ENCODE measurements at places on chromosomes 6 and 20. TPM values are rescaled to one million over a fixed set of nuclear protein-coding genes. Genes with fewer than 3 reads are reported as not detected.
A peak's percentile ranks its signal among the peaks of the same experiment; 100 is the strongest.

DNA sequence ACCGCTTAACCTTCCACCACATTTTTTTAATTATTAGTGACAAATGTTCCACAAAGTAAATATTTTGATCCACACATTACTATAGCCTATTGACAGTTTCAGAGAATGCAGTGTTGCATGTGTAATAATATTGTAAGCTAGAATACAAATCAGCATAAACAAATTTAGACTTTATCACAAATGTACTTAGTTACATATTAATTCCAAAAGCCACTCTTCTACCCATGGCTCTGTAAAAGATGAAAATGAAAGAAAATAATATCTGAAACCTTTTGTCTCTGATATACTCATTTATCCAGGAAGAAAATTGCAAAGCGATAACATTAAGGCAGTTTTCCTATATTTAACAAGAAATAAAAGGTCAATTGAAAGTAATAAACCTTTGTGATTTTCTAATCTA lies 954.0 kb upstream of the MAN1A1 start:
- H3K36me3 ChIP-seq: no peaks in the 10 kb centered on the region
- no peak overlapping the region for H3K4me3 ChIP-seq
- no peak overlapping the region for H3K27ac ChIP-seq
- H3K27me3 ChIP-seq: no peaks in the 10 kb centered on the region
- DNase-seq: no peak
- no peaks in the 10 kb centered on the region for H3K4me1 ChIP-seq

- H3K27me3 ChIP-seq: no peaks in the 10 kb centered on the region
- DNase-seq: no peak
- H3K27ac ChIP-seq: peak overlapping the region; percentile 18
- H3K36me3 ChIP-seq: no peaks in the 10 kb centered on the region
- peak overlapping the region; percentile 72 for H3K4me3 ChIP-seq
These were observed 94.4 kb upstream of the PRDM1 start for GRCh38 chr6:105991561-105992314.

- H3K27ac ChIP-seq: no peak overlapping the region
- no peak overlapping the region for H3K4me3 ChIP-seq
- H3K4me1 ChIP-seq: no peaks in the 10 kb centered on the region
- no peaks in the 10 kb centered on the region for H3K27me3 ChIP-seq
- peak; percentile 27 for DNase-seq
- no peaks in the 10 kb centered on the region for H3K36me3 ChIP-seq
These were observed 235.5 kb downstream of the BMP7 start for GRCh38 chr20:57030611-57031600.

LAMA5 gene
- 7.3 TPM for polyA plus RNA-seq

All from IMR-90 (cell line).